Trophoblast cell (in vitro differentiated cells and primary cell): ENCODE measurements at places on chromosomes 16 and 17.

- no peak for DNase-seq
Observed at GRCh38 chr16:15856182-15856581, 646 bp downstream of the MYH11 start.

GRCh38 chr17:60390925-60391470, 935 bp downstream of the USP32 start:
- DNase-seq: peak; percentile 26

DNA sequence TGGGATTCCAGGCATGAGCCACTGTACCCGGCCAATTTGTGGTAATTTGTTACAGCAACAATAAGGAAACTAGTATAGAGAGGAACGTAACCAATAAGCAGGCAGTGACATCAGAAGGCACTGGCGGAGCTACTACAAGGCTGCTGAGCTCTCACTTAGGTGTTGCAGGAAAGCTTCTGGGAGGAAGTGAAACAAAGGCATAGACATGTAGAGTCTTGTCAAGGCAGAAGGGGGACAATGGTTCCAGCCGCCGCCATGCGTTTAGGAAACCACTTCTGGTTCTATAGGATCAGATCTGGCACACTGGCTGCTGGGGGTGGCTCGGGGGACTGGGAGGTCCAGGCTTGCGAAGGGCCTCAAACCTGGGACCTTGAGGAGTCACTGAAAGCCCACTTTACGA, 9.4 kb upstream of the CPSF4L start:
- DNase-seq: no peak

- peak; percentile 96 for DNase-seq
Observed at GRCh38 chr17:57293077-57293476, 36.8 kb downstream of the MSI2 start.

GRCh38 chr17:74601944-74602572, 10.0 kb upstream of the CD300LD start:
- peak; percentile 47 for DNase-seq

DNA sequence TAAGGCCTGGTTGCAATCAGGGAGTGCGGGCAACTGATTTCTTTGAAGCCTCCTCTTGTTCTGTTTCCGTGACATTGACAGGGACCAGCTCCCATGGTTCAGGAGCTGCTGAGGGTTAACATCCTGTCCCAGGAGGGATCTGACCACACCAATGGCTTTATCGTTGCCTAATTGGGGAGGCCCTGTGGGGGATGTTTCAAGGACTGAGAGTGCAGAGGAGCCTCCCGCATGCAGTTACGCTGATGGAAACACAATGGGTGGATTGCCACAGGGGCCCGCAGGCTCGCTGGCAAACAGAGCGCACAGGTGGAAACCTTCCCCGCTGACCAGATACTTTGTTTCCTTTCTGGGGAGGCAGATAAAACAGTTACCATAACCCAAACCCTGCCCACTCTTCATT, 23.8 kb upstream of the ABCC1 start:
- no peak for DNase-seq

DNA sequence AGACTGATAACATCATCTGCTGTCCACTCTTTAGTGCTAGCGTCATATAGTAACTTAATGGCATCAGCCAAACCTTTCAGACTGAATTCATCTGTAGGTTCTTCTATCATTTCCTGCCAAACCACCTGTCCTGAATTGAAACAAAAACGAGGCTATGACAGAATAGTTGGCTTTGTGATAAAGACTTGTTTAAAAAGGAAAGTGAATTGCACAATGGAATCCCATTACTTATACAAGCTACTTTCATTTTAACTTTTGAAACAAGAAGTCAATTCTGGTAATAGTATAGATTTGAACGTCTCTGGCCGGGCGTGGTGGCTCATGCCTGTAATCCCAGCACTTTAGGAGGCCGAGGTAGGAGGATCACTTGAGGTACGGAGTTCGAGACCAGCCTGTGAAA, 18.2 kb downstream of the LASP1NB start:
- DNase-seq: no peak

DNA sequence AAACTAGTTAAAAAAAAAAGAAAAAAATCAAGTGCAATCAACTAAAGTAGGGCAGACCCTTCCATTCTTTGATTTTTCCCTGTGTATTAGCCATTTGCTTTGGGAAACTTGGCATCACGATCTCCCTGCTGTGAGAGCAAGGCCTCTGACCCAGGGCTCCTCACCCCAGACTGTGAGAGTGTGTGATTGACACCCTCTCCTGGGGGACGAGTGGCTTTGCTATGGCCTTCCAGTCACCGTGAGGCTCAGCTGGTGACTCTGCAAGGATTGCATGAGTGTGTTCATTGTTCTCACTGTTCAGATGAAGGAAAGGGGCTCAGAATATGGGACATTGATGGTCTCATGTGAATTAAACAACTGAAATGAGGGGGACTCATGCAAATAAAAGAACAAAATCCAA, 69.0 kb upstream of the BCAR1 start:
- no peak for DNase-seq

- no peak for DNase-seq
Observed at GRCh38 chr17:1645207-1646171, at the start of gene SCARF1. SCARF1 (minus strand) TSS chr17:1645732; CDS start chr17:1645697, 35 bp downstream.

DNA sequence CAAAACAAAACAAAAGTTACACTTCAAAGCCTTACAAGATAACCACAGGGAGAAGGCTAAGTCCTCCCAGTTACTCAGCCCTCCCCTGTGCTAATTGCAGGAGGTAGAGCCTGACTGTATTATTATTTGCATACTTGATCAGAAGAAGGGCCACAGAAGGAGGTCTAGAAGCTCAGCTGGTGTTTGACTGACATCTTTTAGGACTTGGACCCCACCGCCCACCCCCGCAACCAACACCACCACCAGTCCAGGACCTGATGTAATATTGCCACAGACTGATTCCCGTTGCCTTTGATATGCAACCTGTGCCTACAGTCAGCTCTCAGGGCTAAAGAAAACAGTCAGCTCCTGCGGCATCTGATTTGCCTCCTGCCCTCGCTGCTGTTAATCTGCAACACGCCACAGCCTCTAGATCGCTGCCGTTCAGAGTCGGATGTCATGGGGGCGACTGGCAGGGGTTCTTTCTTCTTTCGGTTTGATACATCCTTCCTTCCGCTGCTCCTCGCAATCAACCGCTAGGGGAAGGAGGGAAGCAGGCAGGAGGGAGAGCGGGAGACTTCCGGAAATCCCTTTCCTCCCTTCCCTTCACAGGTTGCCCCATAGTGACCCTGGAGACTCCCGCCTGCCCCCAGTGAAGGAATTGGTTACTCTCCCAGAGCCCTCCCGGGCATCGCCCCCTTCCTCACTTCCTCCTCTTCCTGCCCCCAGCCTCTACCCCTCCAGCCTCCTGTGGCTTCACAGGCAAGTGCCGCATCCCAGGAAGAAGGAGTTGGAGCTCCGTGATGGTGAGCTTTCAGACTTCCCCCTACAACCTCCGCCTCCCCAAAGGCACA, 90.5 kb upstream of the SOX9 start:
- no peak for DNase-seq

GRCh38 chr17:68686108-68686988, 85.2 kb upstream of the FAM20A start:
- DNase-seq: peak; percentile 76

- no peak for DNase-seq
Observed at GRCh38 chr17:29734640-29735039, 111.9 kb upstream of the CORO6 start.

GRCh38 chr16:86997058-86997457, 320.1 kb downstream of the C16orf95 start:
- DNase-seq: no peak

DNA sequence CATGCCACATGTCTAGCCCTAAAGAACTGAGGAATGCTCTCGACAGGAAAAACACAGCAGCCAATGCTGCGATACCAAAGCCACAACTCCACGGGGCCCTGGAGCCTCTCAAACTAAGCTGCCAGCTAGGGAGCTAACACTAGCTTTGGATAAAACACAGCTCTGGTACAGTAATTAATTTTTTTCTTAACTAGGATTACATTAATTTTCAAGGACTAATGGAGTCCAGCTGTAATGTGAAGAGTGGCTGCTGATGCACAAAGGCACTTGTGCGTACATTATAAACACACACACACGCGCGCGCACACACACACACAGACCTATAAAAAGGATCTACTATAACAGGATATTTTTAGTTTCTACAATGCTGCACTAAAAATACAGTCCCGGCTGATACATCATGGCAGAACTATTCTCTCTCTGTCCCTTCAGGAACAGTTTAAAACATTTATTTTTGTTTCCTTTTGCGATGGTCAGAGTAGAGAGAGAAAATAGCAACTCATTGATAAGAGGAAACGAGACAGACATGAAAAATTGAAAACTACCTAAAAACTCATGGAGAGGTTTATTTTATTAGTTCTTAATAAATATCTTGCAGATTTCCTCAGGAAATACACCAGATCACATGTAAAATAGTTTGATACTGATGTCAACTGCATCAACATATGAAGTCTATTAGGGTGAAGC, 88.5 kb downstream of the SMG6 start:
- DNase-seq: no peak

- DNase-seq: no peak
Observed at GRCh38 chr16:80573700-80574120, 32.9 kb downstream of the DYNLRB2 start.

DNA sequence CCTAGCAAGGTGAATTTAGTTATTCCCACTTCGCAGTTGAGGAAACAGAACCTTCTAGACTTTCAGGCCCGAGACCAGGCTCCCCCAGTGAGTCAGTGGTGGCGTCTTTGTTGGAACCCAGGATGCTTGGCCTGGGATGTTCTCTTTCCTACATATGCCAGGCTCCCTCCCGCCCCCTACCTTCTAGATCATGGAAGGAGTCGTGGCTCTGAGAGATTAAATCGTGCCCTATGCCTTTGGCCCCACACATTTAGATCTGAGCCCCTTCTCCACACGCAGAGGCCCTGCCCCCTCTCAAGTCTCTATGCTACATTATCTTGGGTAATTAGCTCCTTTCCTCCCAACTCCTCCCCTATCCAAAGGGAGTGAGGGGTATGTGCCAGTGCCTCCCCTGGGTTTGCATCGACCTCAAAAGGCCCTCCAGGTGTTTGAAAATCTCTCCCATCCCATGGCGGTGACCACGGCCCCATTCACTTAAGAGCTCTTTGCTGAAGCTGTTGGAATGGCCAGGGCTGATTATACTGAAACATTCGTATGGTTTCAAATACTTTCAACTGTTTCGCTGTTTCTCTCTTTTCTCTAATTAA, 3.0 kb downstream of the NGFR start:
- DNase-seq: no peak
